Ovary (tissue), 10 donors: ENCODE measurements at places on chromosomes 13 and 19. TPM values are rescaled to one million over a fixed set of nuclear protein-coding genes. Genes with fewer than 3 reads are reported as not detected.
A peak's percentile ranks its signal among the peaks of the same experiment; 100 is the strongest.

OR10H1 gene
- total RNA-seq: not detected

SERTM1 gene
- 3.3 TPM for total RNA-seq

MEIOSIN gene
- not detected for total RNA-seq

CD70 gene
- not detected for total RNA-seq

DNA sequence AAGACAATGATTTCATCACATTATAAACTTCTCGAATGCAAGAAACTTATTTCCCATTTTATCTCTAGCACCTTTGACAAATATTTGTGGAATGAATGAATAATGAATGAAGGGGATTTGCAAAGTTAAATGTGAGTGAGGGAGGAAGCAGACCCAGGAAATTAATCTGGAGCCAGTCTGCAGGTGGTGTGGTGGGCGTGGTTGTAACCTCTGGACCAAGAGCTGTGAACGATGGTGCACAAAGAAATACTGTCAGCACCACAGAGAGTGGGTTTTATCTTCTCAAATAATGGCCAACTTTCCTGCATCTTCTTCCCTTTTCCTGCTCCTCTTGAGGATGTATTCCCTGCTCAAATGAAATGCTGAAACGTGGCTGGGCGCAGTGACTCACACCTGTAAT lies 11.0 kb upstream of the ZNF792 start:
- no peak overlapping the region for H3K4me3 ChIP-seq
- H3K27me3 ChIP-seq: no peaks in the 10 kb centered on the region
- H3K4me1 ChIP-seq: no peaks in the 10 kb centered on the region
- no peak overlapping the region for H3K27ac ChIP-seq
- DNase-seq: no peak

DNA sequence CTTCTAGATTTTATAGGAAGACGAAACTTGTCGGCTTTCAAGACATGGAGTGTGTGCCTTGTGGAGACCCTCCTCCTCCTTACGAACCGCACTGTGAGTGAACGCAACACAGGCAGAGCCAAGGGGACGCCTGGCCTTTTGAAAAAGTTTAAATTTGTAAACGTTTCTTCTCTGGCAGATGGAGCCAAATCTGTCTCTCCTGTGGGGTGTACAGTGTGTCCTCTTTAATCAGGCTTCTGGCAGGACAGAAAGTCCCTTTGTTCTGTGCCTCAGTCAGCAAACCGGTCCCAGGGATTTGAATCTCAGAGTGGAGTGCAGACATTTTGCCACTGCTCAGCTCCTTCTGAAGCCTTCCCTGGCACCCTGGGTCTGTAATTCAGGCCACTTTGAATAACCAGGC lies 56.5 kb downstream of the TNFRSF19 start:
- H3K4me1 ChIP-seq: peaks cover 10% of the 10 kb centered on the region
- no peak overlapping the region for H3K4me3 ChIP-seq
- H3K27me3 ChIP-seq: no peaks in the 10 kb centered on the region
- peak overlapping the region; percentile 10 for H3K27ac ChIP-seq
- no peaks in the 10 kb centered on the region for H3K36me3 ChIP-seq

DNA sequence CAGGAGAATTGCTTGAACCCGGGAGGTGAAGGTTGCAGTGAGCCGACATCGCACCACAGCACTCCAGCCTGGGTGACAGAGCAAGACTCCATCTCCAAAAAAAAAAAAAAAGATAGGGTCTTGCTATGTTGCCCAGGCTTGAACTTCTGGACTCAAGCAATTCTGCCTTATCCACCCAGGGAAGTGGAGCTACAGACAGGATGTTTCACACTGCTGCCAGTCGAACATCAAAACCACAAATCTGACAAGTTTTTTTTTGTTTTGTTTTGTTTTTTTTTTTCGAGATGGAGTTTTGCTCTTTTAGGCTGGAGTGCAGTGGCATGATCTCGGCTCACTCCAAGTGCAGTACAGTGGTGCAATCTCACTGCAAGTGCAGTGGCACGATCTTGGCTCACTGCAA lies 10.8 kb downstream of the XPO4 start:
- no peaks in the 10 kb centered on the region for H3K36me3 ChIP-seq

DNA sequence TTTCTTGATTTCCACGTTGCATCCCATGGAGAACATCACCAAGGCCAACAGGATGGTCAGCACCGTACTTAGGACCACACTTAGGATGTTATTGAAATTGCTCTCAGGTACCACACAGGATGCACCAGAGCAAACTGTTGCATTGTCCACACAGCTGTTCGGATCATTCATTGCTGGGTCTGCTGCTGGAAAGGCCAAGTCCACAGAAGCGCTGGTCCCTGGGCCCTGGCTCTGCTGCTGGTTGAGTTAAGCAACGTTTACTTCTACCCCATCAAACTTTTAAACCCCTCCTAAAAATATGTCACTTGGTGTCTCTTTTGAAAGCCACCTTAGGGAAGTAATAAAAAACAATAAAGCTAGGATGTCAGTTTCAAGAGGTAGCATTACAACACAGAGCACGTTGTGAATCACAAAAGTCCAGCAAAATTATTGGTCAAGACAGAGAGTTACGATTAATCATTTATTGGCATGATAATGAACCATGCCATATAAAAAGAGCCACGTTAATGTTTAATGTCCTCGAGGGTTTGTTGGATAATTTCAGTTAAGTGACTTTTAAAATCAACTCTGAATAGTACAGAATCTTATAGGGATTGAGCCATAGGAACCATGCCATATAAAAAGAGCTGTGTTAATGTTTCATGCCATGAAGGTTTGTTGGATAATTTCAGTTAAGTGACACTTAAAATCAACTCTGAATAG lies at the start of gene SLC10A2:
SLC10A2 (minus strand) TSS at position 339 of the 702 bp plus-strand sequence; CDS start at position 171, 168 bp downstream.
- no peaks in the 10 kb centered on the region for H3K36me3 ChIP-seq
- no peak for DNase-seq
- H3K4me1 ChIP-seq: no peaks in the 10 kb centered on the region
- H3K27me3 ChIP-seq: no peaks in the 10 kb centered on the region
- H3K4me3 ChIP-seq: no peak within 1 kb of the TSS

DNA sequence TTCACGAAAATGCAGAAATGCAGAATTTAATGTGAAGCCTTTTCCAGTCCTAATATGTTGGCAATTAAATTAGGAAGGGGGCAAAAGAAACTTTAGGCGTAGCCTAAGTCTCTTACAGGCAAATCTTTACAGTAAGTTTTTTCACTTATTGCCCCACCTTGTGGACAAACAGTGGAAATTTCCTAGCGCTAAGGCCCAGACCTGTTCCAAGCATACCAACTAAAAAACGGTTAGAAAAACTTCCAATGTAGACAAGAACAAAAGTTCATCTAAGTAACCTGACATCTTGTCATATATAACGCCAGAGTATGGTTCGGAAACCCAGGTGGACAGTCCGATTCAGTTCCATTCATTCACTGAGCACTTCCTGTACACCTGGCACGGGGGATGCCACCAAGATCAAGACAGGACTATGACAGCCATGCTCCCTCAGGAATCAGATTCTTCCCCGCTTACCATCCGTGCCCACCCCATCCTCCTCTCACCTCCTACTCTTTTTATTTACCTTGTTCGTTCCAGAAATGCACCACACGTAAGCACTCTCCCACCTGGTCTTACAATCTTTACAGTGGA lies 4.9 kb downstream of the ZAR1L start:
- peak overlapping the region; percentile 11 for H3K4me3 ChIP-seq
- no peak overlapping the region for H3K27ac ChIP-seq

GRCh38 chr19:55173186-55173713 lies 6.8 kb upstream of the DNAAF3 start:
- no peak for DNase-seq
- peaks cover 2% of the 10 kb centered on the region for H3K27me3 ChIP-seq
- H3K27ac ChIP-seq: no peak overlapping the region
- no peaks in the 10 kb centered on the region for H3K36me3 ChIP-seq
- H3K4me3 ChIP-seq: peak overlapping the region; percentile 20

DNA sequence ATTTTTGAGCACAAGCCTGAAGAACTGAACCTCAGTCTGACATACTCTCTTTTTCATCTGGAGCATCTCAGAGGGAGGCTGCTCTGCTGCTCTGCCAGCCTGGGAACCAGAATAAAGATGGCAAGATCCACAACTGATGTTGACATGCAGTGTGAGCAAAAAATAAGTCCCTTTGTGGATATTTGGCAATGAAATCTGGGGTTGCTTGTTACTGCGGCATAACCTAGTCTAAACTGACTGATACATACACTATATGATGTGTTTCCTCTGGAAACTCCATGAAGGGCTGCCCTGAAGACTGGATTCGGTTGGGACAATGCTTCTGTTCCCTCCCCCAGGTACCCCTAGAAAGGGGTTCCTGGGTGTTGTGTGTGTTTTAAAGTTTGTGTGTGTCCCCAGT lies 106.7 kb downstream of the IER2 start:
- no peaks in the 10 kb centered on the region for H3K36me3 ChIP-seq
- H3K27me3 ChIP-seq: no peaks in the 10 kb centered on the region

DNA sequence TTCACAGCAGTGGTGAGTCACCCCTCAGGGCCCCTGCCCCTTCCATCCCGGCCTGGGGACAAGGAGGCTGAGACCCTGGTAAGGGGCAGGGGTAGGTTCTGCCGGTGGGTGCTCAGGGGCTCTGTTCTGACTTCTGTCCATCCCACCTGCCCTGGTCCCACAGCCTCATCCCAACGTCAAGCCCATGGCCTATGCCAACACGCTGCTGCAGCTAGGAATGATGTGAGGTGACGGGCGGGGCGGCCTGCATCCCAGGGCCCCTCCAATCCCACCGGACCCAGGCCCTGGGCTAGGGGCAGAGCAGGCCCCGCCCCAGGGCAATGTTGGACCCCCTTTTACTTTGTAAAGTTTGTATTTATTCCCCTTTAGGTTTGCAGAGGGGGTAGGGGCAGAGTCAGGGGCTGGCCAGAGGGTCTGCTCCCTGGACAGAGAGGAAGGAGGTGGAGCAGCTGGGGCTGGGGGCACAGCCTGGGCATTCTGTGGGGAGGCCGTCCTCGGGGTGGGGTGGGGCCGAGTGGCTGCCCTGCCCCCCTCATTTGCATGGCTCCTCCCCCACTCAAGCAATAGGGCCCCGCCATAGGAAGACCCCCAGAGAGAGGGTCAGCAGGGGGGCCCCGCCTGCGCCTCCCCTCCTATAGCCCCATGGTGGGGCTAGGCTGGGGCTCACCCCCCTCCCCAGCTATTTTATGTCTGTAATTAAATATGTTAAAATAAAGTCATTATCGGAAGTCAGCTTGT lies 23.1 kb downstream of the CCDC8 start:
- no peak overlapping the region for H3K4me3 ChIP-seq
- no peaks in the 10 kb centered on the region for H3K27me3 ChIP-seq
- peaks cover 2% of the 10 kb centered on the region for H3K4me1 ChIP-seq
- peak; percentile 34 for DNase-seq
- no peaks in the 10 kb centered on the region for H3K36me3 ChIP-seq
- H3K27ac ChIP-seq: no peak overlapping the region

DNA sequence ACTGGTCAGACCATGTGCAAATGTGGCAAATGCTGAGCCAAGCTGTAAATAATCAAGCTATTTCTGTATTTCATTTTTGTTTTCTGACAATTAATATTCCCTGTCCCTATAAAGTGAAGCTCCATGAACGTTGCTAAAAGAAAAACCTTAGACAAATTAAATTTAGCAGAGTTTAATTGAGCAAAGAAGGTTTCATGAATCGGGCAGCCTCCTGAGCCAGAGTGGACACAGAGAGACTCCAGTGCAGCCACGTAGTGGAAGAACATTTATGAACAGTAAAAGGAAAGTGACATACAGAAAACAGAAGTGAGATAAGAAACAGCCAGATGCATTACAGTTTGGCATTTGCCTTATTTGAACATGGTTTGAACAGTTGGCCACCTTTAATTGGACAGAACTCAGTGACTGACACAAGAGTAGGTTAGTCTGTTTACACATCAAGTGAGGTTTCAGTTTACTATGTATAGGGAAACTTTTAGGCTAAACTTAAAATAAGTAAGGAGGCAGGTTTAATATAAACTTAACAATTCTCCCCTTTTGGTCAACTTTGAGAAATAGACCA lies 69.7 kb downstream of the UFM1 start:
- no peaks in the 10 kb centered on the region for H3K36me3 ChIP-seq
- no peak overlapping the region for H3K4me3 ChIP-seq
- DNase-seq: no peak

GRCh38 chr13:105202354-105202753 lies 1333.1 kb downstream of the EFNB2 start:
- H3K4me3 ChIP-seq: no peak overlapping the region
- no peak overlapping the region for H3K27ac ChIP-seq
- no peak for DNase-seq
- H3K27me3 ChIP-seq: no peaks in the 10 kb centered on the region
- no peaks in the 10 kb centered on the region for H3K4me1 ChIP-seq
- no peaks in the 10 kb centered on the region for H3K36me3 ChIP-seq

DNA sequence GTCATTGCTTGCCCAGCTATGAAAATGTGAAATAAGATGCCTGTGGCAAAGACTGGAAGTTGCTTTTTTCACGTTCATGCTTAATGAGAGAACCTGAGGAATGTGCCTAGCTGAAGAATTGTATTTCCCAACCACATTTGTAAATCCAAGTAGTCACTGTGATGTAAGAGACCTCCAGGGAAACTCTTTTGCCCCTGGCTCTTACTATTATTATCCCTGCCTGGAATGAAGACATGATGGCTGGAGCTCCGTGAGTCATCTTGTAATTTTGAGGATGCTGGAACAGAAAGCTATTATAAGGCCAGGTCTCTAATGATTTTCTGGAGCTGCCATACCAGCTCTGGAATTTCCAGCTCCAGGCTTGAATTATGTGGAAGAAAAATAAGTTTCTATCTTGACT lies 894.3 kb downstream of the DIAPH3 start:
- no peak for DNase-seq
- no peak overlapping the region for H3K27ac ChIP-seq
- no peaks in the 10 kb centered on the region for H3K27me3 ChIP-seq
- H3K4me1 ChIP-seq: no peaks in the 10 kb centered on the region
- H3K36me3 ChIP-seq: no peaks in the 10 kb centered on the region
- no peak overlapping the region for H3K4me3 ChIP-seq

DNA sequence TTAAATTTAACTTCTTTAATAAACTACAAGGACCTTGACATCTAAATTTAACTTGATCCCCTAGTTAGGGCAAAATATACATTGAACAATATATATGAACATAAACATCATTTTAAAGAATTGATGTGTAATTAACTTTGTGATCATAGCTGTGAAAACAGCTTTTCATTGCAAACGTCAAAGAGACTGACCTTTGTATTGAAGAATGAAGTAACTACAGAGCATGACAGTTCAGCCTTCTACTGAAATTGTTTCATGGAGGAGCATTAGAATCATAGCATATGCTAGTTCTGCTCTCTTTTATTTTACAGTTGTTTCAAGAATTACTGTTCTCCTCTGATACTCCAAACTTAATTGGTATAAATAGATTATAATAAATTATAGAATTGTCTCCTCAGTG lies 123.4 kb upstream of the PRR20A start:
- no peaks in the 10 kb centered on the region for H3K27me3 ChIP-seq
- no peaks in the 10 kb centered on the region for H3K4me1 ChIP-seq
- no peak overlapping the region for H3K4me3 ChIP-seq
- no peaks in the 10 kb centered on the region for H3K36me3 ChIP-seq
- H3K27ac ChIP-seq: no peak overlapping the region

GRCh38 chr19:6533000-6533328 lies 2.1 kb downstream of the TNFSF9 start:
- no peak overlapping the region for H3K4me3 ChIP-seq
- H3K27ac ChIP-seq: no peak overlapping the region
- peaks cover 6% of the 10 kb centered on the region for H3K4me1 ChIP-seq
- H3K36me3 ChIP-seq: no peaks in the 10 kb centered on the region
- DNase-seq: no peak
